ENCODE measurements at places on chromosomes 7 and 10.

GRCh38 chr10:6083523-6084475, 5.0 kb upstream of the RBM17 start:
- DNase-seq: no peak

GRCh38 chr7:156058248-156058647, 246.0 kb upstream of the SHH start:
- DNase-seq: no peak

GRCh38 chr7:29398011-29398410, 165.6 kb upstream of the PRR15 start:
- no peak for DNase-seq

GRCh38 chr7:29956487-29956836, 33.1 kb downstream of the SCRN1 start:
- DNase-seq: no peak

DNA sequence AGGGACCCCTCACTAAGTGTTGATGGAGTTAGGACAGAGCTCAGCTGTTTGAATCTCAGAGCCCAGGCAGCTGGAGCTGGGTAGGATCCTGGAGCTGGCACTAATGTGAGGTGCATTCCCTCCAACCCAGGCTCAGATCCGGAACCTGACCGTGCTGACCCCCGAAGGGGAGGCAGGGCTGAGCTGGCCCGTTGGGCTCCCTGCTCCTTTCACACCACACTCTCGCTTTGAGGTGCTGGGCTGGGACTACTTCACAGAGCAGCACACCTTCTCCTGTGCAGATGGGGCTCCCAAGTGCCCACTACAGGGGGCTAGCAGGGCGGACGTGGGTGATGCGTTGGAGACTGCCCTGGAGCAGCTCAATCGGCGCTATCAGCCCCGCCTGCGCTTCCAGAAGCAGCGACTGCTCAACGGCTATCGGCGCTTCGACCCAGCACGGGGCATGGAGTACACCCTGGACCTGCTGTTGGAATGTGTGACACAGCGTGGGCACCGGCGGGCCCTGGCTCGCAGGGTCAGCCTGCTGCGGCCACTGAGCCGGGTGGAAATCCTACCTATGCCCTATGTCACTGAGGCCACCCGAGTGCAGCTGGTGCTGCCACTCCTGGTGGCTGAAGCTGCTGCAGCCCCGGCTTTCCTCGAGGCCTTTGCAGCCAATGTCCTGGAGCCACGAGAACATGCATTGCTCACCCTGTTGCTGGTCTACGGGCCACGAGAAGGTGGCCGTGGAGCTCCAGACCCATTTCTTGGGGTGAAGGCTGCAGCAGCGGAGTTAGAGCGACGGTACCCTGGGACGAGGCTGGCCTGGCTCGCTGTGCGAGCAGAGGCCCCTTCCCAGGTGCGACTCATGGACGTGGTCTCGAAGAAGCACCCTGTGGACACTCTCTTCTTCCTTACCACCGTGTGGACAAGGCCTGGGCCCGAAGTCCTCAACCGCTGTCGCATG, 5.2 kb downstream of the CHPF2 start:
- DNase-seq: no peak

- DNase-seq: no peak
Measured at GRCh38 chr7:128954830-128955802, 17.4 kb downstream of the IRF5 start.

- no peak for DNase-seq
Measured at GRCh38 chr7:31071645-31072029, 19.5 kb downstream of the ADCYAP1R1 start.

GRCh38 chr10:124722798-124723783, 21.1 kb downstream of the FAM53B start:
- peak; percentile 79 for DNase-seq

DNA sequence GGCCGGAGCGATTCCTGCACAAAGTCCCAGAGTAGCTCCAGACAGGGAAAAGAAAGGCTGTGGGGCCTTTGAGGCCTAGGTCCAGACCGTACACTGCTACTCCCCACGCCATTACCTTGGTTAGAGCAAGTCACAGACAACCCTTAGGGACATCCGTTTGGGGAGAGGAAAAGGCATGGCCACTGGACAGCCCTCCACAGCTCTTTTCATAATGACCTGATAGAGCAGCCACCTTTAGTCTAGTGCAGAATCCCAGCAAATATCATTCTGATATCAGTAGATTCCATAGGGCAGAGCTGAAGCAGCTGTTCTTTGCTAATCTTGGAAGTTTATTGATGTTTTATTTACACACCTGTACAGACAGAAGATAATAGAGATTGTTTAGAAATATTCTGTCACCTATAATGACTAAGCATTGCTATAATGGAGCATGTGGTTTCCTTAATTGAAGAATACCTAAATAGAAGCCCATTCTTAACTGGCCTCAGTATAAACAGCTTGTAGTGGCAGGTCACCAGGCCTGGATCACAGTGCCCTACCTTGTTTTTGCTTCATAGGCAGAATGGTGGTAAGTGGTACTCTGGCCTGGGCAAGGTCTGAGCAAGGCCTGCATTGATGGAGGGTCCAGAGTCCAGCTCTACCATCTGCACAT, 27.9 kb downstream of the OGDH start:
- no peak for DNase-seq

DNA sequence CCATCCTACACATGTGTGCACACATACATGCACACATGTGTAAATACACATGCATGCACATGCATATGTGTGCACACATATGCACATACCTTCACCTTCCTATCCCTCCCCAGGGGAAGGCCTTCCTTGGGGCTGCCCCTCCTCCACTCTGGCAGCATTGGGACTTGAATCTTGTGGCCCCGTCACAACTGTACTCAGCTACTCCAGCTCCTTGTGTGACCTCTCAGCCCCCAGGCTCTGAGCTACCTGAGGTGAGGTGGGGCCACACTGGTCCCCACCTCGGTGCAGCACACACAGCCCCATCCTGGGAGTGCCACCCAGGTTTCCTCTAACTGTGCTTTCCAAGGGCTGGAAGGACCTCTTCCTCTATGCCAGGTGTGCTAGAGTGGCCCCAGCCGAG, 116.0 kb downstream of the LHPP start:
- DNase-seq: no peak

GRCh38 chr10:26863351-26864076, 2.8 kb upstream of the ABI1 start:
- DNase-seq: no peak
